ENCODE measurements at places on chromosomes 1 and 21.

DNA sequence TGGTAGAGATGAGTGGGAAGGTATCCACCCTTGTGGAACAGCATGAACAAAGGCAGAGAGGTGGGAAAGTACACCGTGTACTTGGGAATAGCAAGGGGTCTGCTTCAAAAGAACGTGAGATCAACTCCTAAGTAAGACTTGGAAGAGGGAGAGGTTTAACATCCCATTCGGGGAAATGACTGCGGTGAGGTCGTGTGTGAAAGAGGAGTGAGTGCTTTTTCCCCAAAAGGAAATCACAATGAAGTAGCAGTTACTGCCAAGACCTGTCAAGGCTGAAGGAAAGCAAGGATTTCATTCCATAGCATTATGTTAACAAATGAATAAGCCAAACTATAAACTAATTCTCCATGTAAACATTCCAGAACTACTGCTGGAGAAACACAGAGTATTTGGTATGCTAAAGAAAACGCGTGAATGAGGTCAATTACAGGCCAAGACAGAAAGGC is 20.0 kb upstream of the SYDE2 start:
- no peak for DNase-seq

DNA sequence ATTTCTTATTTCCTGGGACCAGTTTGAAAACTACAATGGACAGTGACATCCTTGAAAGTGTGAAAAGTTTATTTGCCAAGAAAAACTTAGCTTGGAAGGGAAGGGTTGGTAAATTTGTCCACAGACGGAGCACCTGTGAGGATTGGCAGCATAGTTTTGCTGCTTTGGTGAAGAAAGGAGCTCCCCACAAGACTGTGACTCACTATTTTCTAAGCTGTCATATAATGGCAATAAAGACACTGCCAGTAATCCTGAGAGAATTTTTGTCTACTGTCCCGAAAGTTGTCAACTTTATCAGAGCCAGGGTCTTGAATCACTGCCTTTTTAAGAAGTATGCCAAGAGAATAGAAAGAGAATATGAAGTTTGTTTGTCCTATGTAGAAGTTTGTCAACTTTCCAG is 230.8 kb downstream of the NEGR1 start:
- DNase-seq, result no peak

GRCh38 chr1:101482306-101482705 is 245.5 kb downstream of the S1PR1 start:
- no peak for DNase-seq

- DNase-seq, result no peak
These were observed 381.4 kb upstream of the ZRANB2 start for GRCh38 chr1:71462247-71462646.

DNA sequence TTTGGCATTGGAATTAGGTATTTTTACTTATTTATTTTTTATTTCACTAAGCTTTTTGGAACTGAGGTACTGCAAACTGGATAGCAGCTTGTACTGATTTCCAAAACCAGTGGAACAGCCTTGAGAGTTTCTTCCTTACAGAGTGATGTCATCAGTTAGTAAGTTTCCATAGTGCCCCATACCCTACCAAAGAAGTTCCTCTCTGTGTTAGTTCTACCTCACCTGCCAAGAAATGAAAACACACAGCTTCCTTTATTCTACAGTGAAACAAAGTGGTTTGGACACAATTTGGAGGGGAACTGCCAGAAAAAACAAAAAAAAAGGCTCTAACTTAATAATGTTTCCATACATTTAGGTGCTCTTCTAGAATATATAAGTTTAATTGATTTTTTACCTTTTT is 430.9 kb upstream of the ADGRL2 start:
- DNase-seq, result no peak

- no peak for DNase-seq
These were observed 1.2 kb upstream of the KRTAP23-1 start for GRCh38 chr21:30349572-30349971.

- DNase-seq, result no peak
These were observed 37.6 kb downstream of the B3GALT5 start for GRCh38 chr21:39650306-39650705.
